Gastrocnemius medialis (tissue), 4 donors: ENCODE measurements at places on chromosomes 6 and 20. TPM values are rescaled to one million over a fixed set of nuclear protein-coding genes. Genes with fewer than 3 reads are reported as not detected.

- H3K4me1 ChIP-seq = no peaks in the 10 kb centered on the region
- no peaks in the 10 kb centered on the region for H3K36me3 ChIP-seq
- no peak overlapping the region for H3K27ac ChIP-seq
- H3K4me3 ChIP-seq = no peak overlapping the region
These were observed 64.4 kb downstream of the SMPDL3A start for GRCh38 chr6:122853259-122853995.

DNA sequence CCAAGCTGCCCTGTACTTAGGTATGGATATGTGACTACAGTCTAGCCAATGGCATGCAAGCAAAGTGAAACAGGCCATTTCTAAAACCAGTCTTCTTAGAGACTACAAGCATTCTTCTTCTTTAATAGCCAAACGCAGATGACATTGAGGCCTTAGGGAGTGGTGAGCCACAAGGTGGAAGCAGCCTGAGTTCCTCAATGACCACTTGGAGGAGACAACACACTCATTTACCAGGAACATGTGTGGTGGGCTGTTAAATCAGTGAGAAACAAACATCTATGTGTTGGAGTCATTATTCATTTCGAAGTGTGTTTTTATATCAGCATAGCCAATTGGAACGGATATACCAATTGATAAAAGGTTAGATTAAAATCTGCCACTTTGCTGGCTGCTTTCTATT is 122.0 kb downstream of the GFRAL start:
- no peak for DNase-seq
- no peak overlapping the region for H3K4me3 ChIP-seq
- H3K36me3 ChIP-seq = no peaks in the 10 kb centered on the region
- no peak overlapping the region for H3K27ac ChIP-seq
- H3K4me1 ChIP-seq = no peaks in the 10 kb centered on the region

- no peak overlapping the region for H3K27ac ChIP-seq
- H3K4me3 ChIP-seq = no peak overlapping the region
- no peak for DNase-seq
- no peaks in the 10 kb centered on the region for H3K36me3 ChIP-seq
- H3K27me3 ChIP-seq = no peaks in the 10 kb centered on the region
- no peaks in the 10 kb centered on the region for H3K4me1 ChIP-seq
These were observed 401.5 kb upstream of the ADGRB3 start for GRCh38 chr6:68233623-68234022.

DNA sequence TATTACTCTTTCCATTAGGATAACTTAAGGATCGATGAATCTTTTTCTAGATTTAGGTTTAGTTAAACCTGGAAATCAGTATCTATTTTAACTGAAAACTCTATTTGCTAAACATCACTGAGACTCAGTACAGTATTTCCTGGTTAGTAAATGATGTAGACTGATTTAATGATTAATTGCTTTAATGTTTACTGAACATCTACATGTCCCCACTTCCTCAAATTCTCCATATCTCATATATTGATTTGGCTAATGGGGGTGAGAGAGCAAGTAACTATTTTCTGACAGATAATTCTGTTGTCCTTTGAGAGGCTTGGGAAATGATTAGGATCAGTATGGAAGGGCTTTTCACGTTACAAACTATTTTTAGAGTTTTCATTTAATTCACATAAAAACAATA is 10.3 kb downstream of the MKKS start:
- H3K27me3 ChIP-seq = no peaks in the 10 kb centered on the region
- no peak overlapping the region for H3K4me3 ChIP-seq
- no peaks in the 10 kb centered on the region for H3K36me3 ChIP-seq
- H3K4me1 ChIP-seq = peaks cover 32% of the 10 kb centered on the region

GRCh38 chr6:127762284-127762683 is 138.6 kb downstream of the THEMIS start:
- H3K4me3 ChIP-seq = no peak overlapping the region
- no peak overlapping the region for H3K27ac ChIP-seq
- no peaks in the 10 kb centered on the region for H3K27me3 ChIP-seq
- no peaks in the 10 kb centered on the region for H3K4me1 ChIP-seq

GRCh38 chr6:344816-345340 is 46.7 kb upstream of the IRF4 start:
- no peaks in the 10 kb centered on the region for H3K36me3 ChIP-seq
- H3K4me1 ChIP-seq = peaks cover 13% of the 10 kb centered on the region
- no peaks in the 10 kb centered on the region for H3K27me3 ChIP-seq

DNA sequence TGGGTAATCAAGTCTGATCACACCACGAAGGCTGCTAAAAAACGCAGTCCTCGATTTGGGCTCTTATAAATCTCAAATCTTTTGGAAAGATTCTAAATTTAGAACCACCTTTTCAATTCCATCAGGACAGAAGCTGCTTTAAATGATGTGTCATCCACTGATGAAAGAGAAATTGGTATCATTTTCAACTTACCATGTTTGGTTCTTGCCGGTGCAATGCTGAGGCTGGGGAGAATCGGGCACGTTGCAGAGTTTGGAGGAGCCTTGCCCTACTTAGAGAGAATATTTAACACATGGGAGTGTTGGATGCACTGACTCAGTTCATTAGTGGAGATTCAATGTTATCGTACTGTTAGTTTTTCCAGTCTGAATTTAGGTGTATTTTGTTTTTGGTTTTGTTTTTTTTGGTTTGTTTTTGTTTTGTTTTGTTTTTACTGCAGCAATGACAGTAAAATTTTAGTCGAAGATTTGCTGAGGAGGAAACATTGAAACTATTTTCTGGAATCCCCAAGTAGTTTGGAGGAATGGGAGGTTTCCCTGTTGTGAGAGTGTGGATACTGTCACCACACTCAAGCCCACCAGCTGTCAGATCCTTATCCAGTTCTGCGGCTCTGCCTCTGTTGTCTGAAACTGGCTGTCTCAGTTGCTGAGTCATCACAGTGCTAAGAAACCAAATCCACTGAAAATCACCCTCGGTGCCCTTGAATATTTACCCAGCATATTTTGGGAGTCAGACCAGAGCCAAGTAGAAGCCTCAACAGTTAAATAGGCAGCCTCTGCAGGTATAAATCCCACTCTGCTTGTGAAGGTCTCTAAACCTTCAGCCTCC is 497.0 kb downstream of the BTBD3 start:
- H3K27me3 ChIP-seq = no peaks in the 10 kb centered on the region
- no peaks in the 10 kb centered on the region for H3K4me1 ChIP-seq
- no peak overlapping the region for H3K4me3 ChIP-seq
- no peak for DNase-seq
- H3K27ac ChIP-seq = no peak overlapping the region
- H3K36me3 ChIP-seq = no peaks in the 10 kb centered on the region

GRCh38 chr20:11186301-11187008 is 512.7 kb upstream of the JAG1 start:
- H3K4me1 ChIP-seq = no peaks in the 10 kb centered on the region
- no peak overlapping the region for H3K27ac ChIP-seq
- no peak overlapping the region for H3K4me3 ChIP-seq
- no peaks in the 10 kb centered on the region for H3K27me3 ChIP-seq
- DNase-seq = no peak

DNA sequence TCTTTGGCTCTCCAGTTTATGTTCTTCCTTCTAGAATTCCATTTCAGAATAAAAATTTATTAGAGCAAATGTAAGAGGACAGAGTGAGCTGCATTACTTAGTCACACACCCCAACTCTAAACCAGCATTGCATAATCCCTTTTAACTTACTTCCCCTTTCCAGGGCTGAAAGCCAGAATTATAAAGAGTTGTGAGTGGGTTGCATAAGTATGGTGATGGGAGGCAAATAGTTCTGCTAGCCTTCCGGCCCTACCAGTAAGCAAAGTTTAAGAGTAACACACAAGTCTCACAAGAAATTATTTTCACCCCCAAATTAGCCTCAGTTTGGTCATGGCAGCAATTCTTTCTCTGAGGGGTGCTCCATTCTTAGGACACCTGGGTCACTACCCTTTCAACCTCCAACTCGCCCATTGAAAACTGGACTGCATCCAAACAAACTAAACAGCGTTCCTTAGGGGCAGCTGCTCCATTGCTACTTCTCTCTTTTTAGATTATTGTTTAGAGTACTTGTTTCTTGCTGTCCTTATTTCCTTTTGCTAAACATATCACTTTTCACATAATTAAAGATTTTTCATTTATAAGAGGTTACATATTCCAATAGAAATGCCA is 1.6 kb downstream of the KIAA0408 start:
- H3K27ac ChIP-seq = peak overlapping the region; percentile 94
- H3K36me3 ChIP-seq = no peaks in the 10 kb centered on the region
- peak overlapping the region; percentile 76 for H3K4me3 ChIP-seq
- peak; percentile 10 for DNase-seq

DNA sequence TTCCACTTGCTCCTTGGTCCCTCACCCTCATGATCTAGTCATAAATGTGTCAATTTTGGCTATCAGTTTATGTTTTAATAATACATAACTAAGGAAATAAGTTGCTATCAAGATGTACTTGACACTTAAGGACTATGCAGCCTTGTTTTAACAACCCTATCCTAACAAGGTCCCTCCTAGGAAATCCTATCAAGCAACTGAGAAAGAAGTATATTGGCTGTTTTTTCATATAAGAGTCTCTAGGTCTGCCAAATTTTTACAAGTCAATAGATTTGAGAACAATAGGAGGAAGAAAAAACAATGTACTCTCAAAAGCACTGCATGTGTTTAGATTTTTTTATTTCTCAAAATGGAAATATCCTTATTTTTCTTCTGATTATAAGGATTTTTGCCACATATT is 14.7 kb downstream of the FILIP1 start:
- peak overlapping the region; percentile 97 for H3K27ac ChIP-seq
- H3K4me1 ChIP-seq = peaks cover 71% of the 10 kb centered on the region
- no peaks in the 10 kb centered on the region for H3K27me3 ChIP-seq
- no peaks in the 10 kb centered on the region for H3K36me3 ChIP-seq
- no peak overlapping the region for H3K4me3 ChIP-seq

DNA sequence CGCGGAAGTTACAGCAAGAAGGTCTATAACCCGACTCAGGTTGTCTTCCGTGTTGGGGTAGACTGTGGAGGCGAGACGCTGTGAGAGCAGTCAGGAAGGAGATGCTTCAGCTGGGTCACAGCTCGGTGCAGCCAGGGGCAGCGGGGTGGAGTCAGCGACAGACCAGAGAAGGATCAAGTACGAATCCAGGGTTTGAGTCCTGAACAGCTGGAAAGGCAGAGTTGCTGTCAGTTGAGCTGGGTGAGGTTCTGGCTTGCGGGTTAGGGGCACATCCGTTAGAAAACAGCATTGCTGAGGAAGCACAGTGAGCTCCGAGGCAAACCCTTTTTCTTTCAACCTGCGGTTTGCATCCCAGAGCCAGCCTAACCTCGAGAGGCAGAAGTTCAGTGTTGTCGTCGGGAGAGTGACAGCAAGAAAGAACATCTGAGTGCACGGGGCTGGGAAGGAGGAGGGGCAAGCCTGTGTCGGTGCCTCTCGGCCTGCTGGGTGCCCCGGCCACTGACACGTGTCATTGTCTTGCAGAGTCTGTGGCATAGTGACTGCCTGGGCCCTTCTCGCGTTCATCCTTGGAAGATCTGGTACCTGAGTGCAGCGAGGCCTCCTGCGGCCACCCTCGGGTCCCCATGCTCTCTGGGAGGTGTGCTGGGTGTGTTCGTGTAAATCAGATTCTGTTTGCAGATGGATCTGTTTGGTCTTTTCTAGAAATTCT is 20.0 kb downstream of the PNLDC1 start:
- H3K4me1 ChIP-seq = no peaks in the 10 kb centered on the region
- no peak overlapping the region for H3K27ac ChIP-seq
- H3K36me3 ChIP-seq = no peaks in the 10 kb centered on the region
- DNase-seq = no peak
- H3K4me3 ChIP-seq = no peak overlapping the region

DNA sequence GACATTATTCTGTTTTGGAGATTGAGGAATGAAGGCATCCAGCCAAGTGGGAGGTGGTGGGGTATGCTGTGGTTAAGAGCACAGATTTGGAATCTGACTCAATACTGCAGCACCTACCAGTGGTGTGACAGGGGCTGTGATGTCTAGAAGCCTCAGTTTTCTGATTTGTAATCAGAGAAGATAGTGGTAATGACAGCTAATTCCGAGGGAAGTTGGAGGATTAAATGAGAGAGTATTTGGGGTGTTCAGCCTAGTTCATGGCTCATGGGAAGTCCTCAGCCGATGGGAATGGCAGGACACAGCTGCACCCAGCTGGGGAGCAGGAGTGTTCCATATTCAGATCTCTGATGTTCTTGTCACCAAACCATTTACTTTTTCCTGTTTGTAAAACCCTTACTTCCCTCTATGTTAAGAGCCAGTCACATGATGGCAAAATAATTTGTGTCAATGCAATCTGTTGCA is 9.3 kb downstream of the SLC9A8 start:
- peak overlapping the region; percentile 88 for H3K27ac ChIP-seq
- no peaks in the 10 kb centered on the region for H3K27me3 ChIP-seq
- no peak overlapping the region for H3K4me3 ChIP-seq
- peaks cover 51% of the 10 kb centered on the region for H3K4me1 ChIP-seq
- peaks cover 18% of the 10 kb centered on the region for H3K36me3 ChIP-seq

DNA sequence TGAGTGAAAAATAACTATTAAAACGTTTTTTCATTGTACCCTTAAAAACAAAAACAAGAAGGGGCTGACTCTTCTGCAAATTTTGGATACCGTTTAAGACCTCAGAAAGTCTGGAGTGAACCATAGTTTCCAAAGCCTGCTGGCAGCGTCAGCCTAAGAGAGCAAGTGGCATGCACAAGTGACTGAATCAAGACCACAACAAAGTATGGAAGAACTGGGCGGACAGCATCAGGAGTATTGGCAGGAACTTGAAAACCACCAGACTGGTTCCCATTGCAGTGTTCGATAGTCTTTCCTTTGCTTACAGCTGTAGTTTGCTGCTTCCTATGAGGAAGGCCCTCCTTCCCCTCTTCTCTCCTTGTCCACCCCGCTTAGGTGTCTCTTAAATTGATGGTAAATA is 33.7 kb upstream of the MYLIP start:
- H3K27me3 ChIP-seq = no peaks in the 10 kb centered on the region
- H3K4me1 ChIP-seq = peaks cover 8% of the 10 kb centered on the region
- H3K36me3 ChIP-seq = no peaks in the 10 kb centered on the region
- H3K27ac ChIP-seq = no peak overlapping the region

DNA sequence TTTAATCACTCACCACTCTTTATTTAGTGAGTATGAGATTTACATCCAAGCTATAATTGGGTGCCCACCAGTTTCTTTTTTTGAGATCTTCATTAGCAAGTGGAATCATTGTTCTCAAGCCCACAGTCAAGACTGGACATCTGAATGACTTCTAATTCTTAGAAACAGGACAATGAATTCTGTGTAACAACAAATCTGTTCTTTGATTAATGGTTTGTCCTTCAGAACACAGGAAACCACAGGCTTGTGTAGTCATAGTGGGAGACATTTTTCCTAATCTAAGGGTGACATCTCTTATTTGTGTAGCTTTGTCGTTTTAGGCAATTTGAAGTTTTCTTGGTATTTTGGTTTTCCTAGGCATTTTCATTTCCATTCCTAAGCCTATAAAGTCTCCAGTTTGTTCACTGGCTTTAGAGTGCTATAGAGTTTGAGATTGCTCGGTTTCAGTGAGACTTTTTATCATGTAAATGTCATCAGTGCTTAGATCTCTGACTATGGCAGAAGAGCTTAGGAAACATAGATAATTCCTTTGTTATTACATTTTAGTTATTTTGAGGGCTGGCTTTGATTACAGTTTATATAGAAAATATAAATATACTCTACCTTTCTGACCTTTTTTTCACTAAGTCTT is 903.9 kb upstream of the MAP3K7 start:
- H3K4me3 ChIP-seq = no peak overlapping the region
- no peaks in the 10 kb centered on the region for H3K36me3 ChIP-seq
- DNase-seq = no peak

- no peaks in the 10 kb centered on the region for H3K36me3 ChIP-seq
- no peak for DNase-seq
- no peaks in the 10 kb centered on the region for H3K4me1 ChIP-seq
- no peaks in the 10 kb centered on the region for H3K27me3 ChIP-seq
These were observed 7.3 kb upstream of the COL9A1 start for GRCh38 chr6:70310063-70310694.

The GATA5 gene
- not detected for total RNA-seq

The METTL24 gene
- total RNA-seq = not detected

The HUS1B gene
- total RNA-seq = not detected

The MEI4 gene
- total RNA-seq = not detected

The GINS1 gene
- not detected for total RNA-seq

The RPS21 gene
- total RNA-seq = 4,037 TPM

The HSPA1A gene
- 127 TPM for total RNA-seq

The CLVS2 gene
- 0.88 TPM for total RNA-seq
